ENCODE measurements at places on chromosomes 7 and 10. TPM values are rescaled to one million over a fixed set of nuclear protein-coding genes. Genes with fewer than 3 reads are reported as not detected.

DNA sequence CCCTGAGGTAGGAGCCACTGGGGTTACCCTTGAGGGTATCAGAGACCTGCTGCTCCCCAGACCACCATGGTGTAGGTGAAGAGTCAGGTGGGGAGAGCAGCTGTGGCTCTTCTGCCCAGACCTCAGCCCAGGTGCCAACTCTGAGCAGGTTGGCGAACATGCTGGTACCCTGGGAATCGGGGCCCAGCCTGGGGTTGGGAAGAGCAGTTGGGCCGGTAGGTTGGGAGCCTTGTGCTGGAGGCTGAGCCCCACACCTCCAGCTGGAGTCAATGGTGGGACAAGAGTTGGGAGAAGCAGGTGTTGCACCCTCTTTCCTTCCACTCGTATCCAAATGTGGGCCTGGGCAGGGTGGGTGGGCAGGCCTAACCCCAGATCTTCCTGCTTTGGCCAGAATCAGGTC, 114.5 kb downstream of the CDH23 start:
- H3K4me3 ChIP-seq = no peak overlapping the region
- DNase-seq = no peak
- no peaks in the 10 kb centered on the region for H3K4me1 ChIP-seq

The TACR2 gene
- 0.73 TPM for total RNA-seq

DNA sequence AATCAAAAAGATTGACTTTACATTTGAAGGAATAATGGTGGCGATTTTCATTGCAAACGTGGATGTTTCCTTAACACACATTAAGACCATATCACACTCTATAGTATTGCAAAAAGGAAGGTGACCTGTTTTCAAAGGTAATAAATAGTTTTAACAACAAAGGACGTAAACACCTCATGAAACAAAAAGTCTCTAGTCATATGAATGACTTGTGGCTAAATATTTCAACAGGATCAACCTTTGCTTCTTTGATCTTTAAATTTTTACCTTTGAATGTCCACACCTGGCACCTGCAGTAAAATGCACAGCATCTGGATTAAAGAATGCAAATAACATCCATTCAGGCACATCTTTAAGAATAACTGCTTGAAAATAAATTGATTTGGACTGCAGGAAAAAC, 30.0 kb upstream of the FERD3L start:
- H3K36me3 ChIP-seq = no peaks in the 10 kb centered on the region
- no peaks in the 10 kb centered on the region for H3K27me3 ChIP-seq
- H3K27ac ChIP-seq = no peak overlapping the region
- no peak for DNase-seq
- no peak overlapping the region for H3K4me3 ChIP-seq

- no peak for DNase-seq
- no peaks in the 10 kb centered on the region for H3K27me3 ChIP-seq
- H3K27ac ChIP-seq = peak overlapping the region; percentile 43
- H3K36me3 ChIP-seq = no peaks in the 10 kb centered on the region
These were observed 15.4 kb downstream of the CLCN1 start for GRCh38 chr7:143331179-143331801.

DNA sequence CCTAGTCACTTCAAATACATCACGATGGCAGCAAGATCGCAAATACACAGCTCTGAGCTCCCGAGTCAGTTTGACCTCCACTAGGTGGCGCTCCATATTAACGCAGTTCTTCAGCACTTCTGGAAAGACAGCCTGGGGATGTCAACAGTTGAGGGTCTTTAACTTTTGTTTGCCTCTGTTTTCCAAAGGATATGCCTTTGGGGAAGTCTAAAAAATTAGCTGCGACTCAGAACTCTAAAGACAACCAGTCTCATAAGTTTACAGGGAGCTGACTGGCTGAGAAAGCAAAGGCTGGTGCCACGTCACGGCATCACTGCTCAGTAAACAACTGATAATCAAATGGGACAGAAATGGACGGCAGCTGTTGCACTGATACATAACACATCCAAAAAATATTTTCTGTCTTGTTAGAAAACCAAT, 458.8 kb downstream of the SORCS1 start:
- DNase-seq = no peak
- H3K27ac ChIP-seq = no peak overlapping the region
- H3K4me3 ChIP-seq = no peak overlapping the region

GRCh38 chr10:9550810-9551209, 1466.9 kb upstream of the CELF2 start:
- no peaks in the 10 kb centered on the region for H3K4me1 ChIP-seq
- no peaks in the 10 kb centered on the region for H3K36me3 ChIP-seq
- H3K27me3 ChIP-seq = no peaks in the 10 kb centered on the region
- no peak for DNase-seq
- H3K27ac ChIP-seq = no peak overlapping the region
- no peak overlapping the region for H3K4me3 ChIP-seq

The SH3PXD2A gene
- total RNA-seq = 14.3 TPM

The BAMBI gene
- 3.4 TPM for total RNA-seq

The CCL24 gene
- 1.3 TPM for total RNA-seq

Measured in breast epithelium (tissue), 4 donors.